ENCODE measurements at places on chromosomes 13 and 19.
A peak's percentile ranks its signal among the peaks of the same experiment; 100 is the strongest.

GRCh38 chr13:90533866-90534265, 813.6 kb upstream of the MIR17HG start:
- DNase-seq: peak; percentile 19

DNA sequence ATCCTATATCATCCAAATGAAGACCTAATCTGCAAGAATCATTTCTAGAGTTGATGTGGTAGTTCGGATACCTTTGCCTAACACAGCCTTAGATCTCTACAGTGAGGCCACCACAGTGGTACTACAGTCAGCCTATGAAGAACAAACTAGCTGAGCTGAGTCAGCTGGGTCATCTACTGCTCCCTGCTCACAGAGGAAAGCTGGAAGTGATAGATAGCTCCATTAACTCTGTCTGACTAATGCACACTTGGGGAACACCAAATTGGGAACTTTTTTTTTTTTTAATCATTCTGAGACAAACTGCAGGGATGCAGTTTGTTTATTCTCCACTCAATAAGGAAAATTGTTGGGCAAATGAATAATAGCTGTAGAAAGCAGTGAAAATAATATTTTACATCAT, 1160.6 kb downstream of the PCDH9 start:
- no peak for DNase-seq

DNA sequence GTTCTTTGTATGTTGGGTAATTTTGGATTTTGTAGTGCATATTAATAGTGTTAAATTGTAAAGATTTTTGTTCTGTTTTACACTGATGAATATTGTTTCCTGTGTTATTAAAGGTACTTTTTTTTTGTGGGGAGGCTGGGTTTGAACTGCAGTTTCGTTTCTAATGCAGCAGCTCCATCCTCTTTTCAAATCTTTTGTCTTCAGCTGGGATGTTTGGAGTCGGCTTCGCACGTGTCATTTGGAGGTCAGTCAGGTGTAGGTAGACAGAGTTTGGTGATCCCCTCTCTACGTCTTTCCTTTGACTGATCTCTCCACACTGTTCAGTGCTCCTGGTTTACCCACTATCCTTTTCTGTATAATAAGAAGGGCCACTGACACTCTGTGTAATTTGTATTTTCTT, 30.3 kb downstream of the TDRD3 start:
- DNase-seq: no peak

- no peak for DNase-seq
Observed at GRCh38 chr13:112943309-112944125, 25.5 kb upstream of the MCF2L start.

- DNase-seq: no peak
Observed at GRCh38 chr19:13195678-13196077, 45.5 kb downstream of the IER2 start.

- DNase-seq: no peak
Observed at GRCh38 chr13:53264751-53265385, 236.3 kb downstream of the OLFM4 start.

- no peak for DNase-seq
Observed at GRCh38 chr19:28519218-28519779, 693.7 kb downstream of the UQCRFS1 start.

- DNase-seq: no peak
Observed at GRCh38 chr19:2038284-2039088, 12.6 kb downstream of the MKNK2 start.

DNA sequence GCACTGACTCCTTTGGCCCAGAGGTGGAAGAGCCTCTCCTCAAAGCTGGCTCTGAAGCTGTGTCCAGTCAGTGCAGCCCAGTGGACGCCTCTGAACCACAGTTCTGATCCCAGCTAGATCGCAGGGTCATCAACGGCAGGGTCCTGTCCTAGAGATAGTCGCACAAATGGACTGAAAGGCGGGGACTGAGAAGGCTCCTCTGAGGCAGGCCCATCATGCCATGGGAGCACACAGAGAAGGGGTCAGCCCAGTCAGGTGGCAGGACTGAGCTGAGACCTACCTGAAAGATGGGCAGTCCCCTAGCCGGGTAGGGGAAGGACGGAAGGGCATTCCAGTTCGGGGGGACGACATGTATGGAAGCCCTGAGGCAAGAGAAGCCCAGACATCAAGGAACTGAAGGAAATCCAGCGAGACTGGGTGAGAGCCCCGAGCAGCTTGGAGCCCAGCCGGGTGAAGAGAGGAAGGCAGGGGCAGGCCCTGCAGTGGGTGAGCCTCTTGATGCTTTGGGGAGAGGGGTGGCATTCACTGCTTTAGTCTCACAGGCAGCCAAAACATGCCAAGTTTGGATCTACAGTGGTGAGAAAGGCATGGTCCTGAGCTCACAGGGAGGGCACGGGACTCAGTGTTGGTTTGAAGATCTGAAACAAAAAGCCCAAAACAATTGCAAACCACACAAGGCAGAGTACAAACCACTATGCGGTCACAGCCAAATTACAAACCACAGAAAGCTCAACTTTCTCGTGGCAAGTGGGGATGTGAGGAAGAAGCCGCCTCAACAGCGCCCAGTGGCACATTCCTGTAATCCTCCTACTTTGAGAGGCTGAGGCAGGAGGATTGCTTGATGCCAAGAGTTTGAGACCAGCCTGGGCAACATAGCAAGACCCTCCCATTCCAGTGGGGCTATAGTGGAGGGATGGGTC, 10.0 kb downstream of the CALM3 start:
- DNase-seq: no peak

- DNase-seq: no peak
Observed at GRCh38 chr13:80888390-80888789, 547.5 kb upstream of the SPRY2 start.

DNA sequence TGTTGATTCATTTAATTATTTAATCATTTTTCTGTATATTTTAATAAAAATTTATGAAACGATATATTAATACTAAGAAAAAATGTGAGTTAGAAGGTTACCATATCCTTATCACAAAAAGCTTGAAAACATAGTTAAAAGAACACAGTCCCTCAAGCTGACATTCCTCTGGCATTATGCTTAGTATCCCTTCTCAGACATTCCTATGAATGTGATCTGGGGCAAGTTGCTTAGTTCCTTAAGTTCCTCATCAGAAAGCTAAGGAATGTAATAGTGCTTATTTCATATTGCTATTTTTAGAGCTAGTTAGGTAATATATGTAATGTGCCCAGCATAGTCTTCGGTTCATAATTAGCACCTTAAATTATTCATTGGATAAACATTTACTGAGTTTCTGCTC, 122.8 kb downstream of the MTUS2 start:
- no peak for DNase-seq

GRCh38 chr13:27170516-27171243, 931 bp downstream of the USP12 start:
- DNase-seq: no peak

DNA sequence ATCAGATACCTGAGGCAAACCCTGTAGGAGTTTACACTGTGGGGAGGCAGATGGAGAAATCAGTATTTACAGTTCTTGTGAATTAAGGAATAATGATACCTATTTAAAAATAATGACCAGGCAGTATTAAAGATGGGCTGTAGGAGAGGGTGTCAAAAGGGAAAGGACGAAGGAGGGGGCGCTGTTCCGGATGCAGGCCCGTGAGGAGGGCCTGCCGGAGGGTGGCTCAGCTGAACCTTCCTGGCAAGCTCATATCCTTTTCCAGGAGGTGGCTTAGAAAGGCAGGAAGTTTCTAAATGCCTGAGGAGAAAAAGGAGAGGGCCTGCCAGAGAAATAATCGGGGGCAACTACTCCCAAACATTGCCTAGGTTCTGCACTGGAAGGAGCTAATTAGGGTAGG, 46.6 kb downstream of the MBNL2 start:
- no peak for DNase-seq

DNA sequence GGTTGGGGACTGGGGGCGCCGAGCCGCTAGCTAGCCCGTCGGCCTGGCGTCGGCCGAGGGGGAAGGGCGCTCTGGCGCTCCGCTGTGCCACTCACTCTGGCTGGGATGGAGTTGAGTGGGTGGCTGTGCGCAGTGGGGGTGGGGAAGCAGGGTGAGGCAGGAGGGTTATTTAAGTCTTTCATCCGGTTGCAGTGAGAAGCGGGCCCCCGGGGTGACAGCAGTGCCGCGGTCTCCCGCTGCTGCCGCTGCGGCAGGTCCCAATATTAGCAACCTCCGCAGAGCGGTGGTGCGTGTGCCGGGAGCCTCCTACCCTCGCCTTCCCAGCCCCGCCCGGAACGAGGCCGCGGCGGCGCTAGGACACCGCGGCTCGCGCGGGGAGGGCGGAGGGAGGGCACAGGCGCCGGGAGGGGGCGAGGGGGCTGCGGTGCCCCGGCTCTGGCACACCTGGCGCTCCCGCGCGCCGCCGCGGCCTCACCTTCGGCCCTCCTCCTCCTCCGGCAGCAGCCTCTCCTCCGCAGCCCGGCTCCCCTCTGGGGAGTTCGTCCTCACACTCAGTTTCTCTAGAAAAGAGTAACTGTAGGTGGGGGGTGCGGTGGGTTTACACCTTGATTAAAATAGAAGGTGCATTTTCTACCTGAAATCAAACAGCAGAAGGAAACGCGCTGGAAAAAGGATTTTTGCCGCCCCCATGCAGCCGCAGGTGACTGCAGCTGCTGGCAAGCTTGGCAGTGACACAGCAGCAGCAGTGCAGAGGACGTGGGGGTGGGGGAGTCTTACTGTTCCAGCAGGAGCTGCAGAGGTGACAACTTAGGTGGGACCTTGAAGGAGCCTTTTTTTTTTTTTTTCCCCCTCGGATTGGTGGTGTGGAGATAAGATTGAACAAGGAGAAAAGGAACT, 4.5 kb downstream of the FGF9 start:
- DNase-seq: no peak

DNA sequence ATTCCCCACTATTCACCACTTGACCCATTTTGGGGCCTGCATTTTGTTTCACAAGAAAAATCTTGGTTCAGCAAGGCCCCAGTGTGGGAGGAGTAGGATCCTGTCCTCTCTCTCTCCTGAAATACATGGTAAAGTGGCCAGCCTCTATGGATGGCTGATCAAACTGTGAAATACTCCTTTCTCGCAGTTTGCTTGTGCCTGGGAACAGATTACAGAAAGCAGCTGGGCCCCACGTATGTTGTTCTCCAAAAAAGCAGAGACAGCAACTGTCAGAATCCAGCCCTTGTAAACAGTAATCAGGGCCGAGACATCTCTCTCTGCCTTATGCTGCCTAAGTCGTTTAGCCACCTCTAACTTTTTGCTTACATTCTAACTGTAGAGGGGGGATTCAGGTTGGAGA, 61.0 kb upstream of the RAP2A start:
- DNase-seq: no peak

DNA sequence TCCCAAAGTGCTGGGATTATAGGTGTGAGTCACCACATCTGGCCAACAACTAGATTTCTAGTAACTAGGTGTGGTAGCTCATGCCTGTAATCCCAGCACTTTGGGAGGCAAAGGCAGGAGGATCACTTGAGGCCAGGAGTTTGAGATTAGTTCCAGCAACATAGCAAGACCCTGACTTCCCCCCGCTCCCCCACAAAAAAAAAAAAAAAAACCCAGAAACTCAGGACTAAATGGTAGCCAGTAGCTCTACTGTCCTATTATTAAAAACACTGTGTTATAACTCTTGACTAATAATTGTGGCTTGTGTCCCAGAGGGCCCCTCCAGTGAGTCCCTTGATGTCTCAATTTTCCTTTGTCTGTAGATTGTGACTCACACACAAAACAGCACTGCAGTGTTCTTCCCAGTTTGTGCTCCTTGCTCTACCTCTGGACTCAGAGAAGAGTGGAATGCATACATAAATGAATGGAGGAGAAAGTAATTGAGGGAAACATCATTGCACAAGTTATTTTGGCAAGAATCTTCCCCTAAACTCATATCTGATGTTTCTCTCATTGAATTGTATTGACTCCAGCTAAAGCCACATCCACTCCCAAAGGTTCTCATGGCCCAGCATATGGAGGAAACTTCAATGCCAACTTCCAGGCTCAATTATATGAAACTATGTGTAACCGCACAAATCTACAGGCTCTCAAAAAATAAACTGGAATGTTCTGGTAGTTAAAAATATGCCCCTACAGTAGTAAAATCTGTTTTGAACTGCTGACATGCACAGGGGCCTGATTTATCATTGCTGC, 8.8 kb downstream of the TPT1 start:
- DNase-seq: no peak

DNA sequence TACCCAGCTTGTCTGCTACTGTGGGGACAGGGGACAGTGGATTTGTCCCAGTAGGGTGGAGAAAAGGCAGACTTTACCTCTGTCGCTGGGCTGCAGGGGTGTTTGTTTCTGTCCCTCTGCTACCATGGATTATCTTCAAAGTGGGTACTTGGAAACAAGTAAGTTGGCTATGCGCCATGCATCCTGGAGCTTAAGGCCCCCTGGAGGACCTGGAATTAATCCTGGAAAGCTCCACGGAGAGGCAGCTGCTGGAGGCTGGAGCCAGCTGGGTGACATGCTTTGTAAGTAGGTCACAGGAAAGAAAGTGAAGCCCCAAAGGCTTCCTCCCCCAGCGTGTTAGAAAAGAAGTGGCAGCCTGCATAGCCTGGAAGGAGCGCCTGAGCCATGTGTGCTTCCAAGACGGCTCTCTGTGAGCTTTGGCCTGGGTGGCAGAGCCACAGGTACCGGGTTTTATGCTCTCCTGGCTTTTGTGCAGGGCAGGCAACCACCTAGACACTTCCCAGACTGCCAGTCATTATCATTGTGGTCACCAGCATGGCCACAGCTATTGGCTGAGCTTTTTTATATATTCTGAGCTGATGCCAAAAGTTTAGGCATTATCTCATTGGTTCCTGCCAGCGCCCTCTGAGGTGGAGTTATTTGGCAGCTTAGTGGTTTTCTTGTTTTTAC, 9.5 kb downstream of the B3GLCT start:
- DNase-seq: peak; percentile 61

DNA sequence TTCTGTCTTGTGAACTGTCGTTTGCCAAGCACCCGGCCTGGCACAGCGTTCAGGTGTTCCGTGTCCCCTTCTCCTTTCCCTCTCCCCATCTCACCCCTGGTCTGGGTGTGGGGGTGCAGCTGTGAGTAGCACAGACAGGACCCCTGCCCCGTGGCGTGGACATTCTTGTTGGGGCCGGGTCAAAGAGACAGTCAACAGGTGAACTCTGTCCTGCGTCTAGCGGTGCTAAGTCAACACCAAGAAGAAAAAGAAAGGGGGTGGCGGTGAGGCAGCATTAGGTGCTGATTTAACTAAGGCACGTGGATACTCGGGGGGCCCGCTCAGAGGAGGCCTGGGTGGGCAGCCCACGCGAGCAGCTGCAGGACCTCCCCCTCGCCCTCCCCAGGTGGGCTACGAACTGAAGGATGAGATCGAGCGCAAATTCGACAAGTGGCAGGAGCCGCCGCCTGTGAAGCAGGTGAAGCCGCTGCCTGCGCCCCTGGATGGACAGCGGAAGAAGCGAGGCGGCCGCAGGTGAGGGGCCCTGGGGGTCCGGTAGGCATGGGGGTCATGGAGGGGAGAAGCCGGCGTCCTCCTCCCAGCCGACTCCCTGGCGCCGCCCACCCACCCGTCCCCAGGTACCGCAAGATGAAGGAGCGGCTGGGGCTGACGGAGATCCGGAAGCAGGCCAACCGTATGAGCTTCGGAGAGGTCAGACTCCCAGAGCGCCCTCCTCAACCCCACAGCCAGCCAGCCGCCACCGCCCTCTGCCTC, 9.7 kb upstream of the CNOT3 start:
- no peak for DNase-seq

GRCh38 chr13:69585656-69586055, 522.0 kb upstream of the ATXN8OS start:
- no peak for DNase-seq

- DNase-seq: no peak
Observed at GRCh38 chr19:55256562-55257460, 2.0 kb downstream of the PPP6R1 start.
